PC-3 (cell line): ENCODE measurements at places on chromosomes 1 and 21. TPM values are rescaled to one million over a fixed set of nuclear protein-coding genes. Genes with fewer than 3 reads are reported as not detected.
A peak's percentile ranks its signal among the peaks of the same experiment; 100 is the strongest.

DNA sequence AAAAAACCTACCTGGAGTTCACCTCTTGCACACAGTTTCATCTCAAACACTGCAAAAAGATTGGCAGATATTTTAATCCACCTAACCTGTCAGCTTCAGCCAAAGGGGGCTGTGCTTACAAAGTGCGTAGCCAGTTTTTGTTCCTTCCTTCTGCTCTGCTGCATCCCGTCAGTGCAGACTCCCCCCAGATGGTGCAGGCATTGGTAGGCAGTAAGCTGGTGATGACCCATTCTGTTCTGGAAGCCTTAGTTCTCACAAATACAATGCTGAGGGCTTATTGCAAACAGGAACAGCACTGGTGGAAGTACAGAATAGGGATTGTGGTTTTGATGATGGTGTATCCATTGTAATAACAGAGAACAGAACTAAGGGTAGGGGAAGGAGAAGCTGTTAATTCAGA, 239.5 kb downstream of the RYR2 start:
- H3K36me3 ChIP-seq, result no peaks in the 10 kb centered on the region
- DNase-seq, result no peak
- H3K27me3 ChIP-seq, result no peaks in the 10 kb centered on the region
- H3K27ac ChIP-seq, result no peak overlapping the region
- H3K4me1 ChIP-seq, result no peaks in the 10 kb centered on the region

DNA sequence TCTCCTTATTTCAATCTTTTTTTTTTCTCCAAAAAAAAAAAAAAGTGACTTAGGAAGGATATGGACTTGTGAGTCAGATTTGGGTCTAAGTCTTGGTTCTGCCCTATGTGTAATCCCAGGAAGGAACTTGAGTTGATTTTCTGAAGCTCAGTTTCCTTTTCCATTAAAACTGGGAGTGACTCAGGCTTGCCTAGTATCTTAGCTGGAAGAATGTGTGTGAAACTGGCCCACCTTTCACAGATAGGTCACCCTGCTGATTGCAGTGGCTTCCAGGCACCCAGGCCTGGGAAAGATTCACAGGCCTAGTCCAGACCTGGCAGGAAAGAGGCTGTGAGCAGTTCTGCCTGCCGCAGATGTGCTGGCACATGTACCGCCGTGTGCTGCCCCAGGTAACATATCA, 218.3 kb upstream of the HOOK1 start:
- DNase-seq, result peak; percentile 85
- peaks cover 25% of the 10 kb centered on the region for H3K4me1 ChIP-seq
- no peaks in the 10 kb centered on the region for H3K27me3 ChIP-seq

DNA sequence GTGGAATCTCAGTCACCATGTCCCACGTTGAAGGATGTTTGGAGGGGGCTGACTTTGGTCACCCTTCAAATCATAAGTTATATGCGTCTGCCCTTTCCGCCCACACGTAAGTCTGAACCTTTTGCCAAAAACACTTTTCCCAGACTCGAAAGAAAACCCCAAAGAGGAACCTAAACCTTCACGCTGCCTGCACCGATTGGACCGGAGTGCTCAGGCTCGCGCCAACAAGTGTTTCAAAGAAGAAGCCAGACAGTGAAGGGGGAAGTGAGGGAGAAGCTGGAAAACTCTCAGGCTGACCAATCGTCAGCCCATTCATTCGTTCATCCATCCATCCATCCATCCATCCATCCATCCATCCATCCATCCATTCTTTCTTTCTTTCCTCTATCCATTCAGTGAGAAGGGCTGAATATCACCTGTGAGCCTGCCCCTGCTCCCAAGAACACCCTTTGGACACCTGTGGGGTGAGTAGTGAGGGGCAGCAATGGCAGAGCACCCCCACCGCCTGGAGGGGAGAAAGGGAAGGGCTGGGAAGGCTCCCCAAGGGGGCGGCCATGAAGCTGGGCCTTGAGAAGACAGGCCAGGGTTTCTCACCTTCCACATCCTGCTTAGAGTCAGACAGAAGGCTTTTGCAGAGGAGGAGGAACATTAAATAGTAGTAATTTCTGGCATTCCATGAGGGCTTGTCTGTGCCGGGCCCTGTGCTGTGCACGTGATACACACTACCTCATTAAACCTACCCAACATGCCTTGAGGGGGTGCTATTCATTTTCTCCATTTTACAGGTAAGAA, 27.1 kb upstream of the RUNX3 start:
- no peak overlapping the region for H3K27ac ChIP-seq
- DNase-seq, result no peak
- peaks cover 12% of the 10 kb centered on the region for H3K4me1 ChIP-seq

Gene ANGPTL3
- not detected in 2 replicates for total RNA-seq

GRCh38 chr1:226666164-226666506, 72.9 kb downstream of the ITPKB start:
- H3K36me3 ChIP-seq, result no peaks in the 10 kb centered on the region
- H3K4me3 ChIP-seq, result no peak overlapping the region
- no peak overlapping the region for H3K27ac ChIP-seq
- H3K4me1 ChIP-seq, result peaks cover 35% of the 10 kb centered on the region

Gene C1orf210
- 10.4 and 17.8 TPM in 2 replicates for total RNA-seq

DNA sequence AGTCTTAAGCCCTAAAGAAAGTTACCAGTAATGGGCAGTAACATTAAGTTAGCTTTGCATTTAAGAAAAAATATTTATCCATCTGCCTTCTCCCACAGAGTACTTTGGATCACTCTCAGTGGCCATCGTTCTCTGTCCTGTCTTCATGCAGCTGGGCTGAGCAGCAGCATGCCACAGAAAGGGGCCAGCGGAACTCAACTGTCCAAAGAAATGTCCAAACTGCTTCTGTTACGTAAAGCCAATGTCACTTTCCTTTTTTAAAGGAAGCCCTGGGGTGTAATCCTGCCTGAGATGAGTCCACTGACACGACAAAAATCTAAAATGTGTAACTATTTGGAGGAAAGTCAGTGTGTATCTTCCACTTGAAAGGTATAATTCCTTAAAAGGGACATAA, 291.6 kb downstream of the SMYD3 start:
- H3K4me3 ChIP-seq, result no peak overlapping the region
- H3K4me1 ChIP-seq, result peaks cover 18% of the 10 kb centered on the region
- no peaks in the 10 kb centered on the region for H3K36me3 ChIP-seq
- peak overlapping the region; percentile 56 for H3K27ac ChIP-seq
- DNase-seq, result no peak

DNA sequence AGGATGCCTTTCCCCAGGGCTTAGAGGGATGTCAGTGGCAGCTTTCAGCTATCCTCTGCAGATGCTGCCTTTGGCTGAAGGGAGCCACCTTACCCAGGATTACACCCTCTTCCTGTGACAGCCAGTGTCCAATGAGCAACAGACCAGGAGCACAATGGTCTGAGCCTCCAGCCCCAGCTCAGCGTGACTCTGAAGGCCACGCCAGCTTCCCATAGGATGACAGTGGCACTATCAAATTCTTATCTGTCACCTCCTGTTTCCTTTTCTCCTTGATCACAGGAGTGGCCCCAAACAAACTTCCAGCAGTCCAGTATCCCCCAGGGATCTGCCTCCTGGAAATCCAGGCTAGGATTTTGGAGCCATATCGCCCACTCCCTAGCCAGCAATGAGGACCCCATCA, 226.9 kb downstream of the SETD4 start:
- H3K4me1 ChIP-seq, result no peaks in the 10 kb centered on the region
- no peak overlapping the region for H3K4me3 ChIP-seq
- no peaks in the 10 kb centered on the region for H3K36me3 ChIP-seq
- no peak for DNase-seq
- H3K27ac ChIP-seq, result no peak overlapping the region

- peaks cover 23% of the 10 kb centered on the region for H3K4me1 ChIP-seq
- no peaks in the 10 kb centered on the region for H3K27me3 ChIP-seq
- no peak overlapping the region for H3K27ac ChIP-seq
- no peaks in the 10 kb centered on the region for H3K36me3 ChIP-seq
- no peak for DNase-seq
Observed at GRCh38 chr1:117608115-117608615, 2.3 kb downstream of the TENT5C start.

- no peak overlapping the region for H3K4me3 ChIP-seq
- no peak overlapping the region for H3K27ac ChIP-seq
- H3K4me1 ChIP-seq, result no peaks in the 10 kb centered on the region
- no peak for DNase-seq
- H3K36me3 ChIP-seq, result no peaks in the 10 kb centered on the region
- no peaks in the 10 kb centered on the region for H3K27me3 ChIP-seq
Observed at GRCh38 chr1:210978974-210979354, 155.0 kb downstream of the KCNH1 start.

GRCh38 chr1:92475029-92475428, 11.7 kb downstream of the GFI1 start:
- no peak for DNase-seq
- H3K36me3 ChIP-seq, result no peaks in the 10 kb centered on the region
- H3K27me3 ChIP-seq, result no peaks in the 10 kb centered on the region

- no peak for DNase-seq
- no peak overlapping the region for H3K4me3 ChIP-seq
- H3K36me3 ChIP-seq, result no peaks in the 10 kb centered on the region
- H3K27me3 ChIP-seq, result no peaks in the 10 kb centered on the region
- peaks cover 80% of the 10 kb centered on the region for H3K4me1 ChIP-seq
Observed at GRCh38 chr1:42964044-42964812, 5.6 kb upstream of the SLC2A1 start.

Gene CD101
- 0.17 and 0.36 TPM in 2 replicates for total RNA-seq

GRCh38 chr21:37009740-37010341, 3.3 kb downstream of the RIPPLY3 start:
- peak overlapping the region; percentile 76 for H3K4me3 ChIP-seq
- DNase-seq, result peak; percentile 93
- H3K27ac ChIP-seq, result no peak overlapping the region
- H3K4me1 ChIP-seq, result peaks cover 13% of the 10 kb centered on the region; the same call in 1 of the 2 replicates
- no peaks in the 10 kb centered on the region for H3K36me3 ChIP-seq

Gene FNDC5
- total RNA-seq, result 0.22 and 0.35 TPM in 2 replicates

Gene TMPRSS3
- total RNA-seq, result not detected in 2 replicates

- no peak for DNase-seq
- H3K4me1 ChIP-seq, result no peaks in the 10 kb centered on the region
- no peak overlapping the region for H3K4me3 ChIP-seq
- no peaks in the 10 kb centered on the region for H3K36me3 ChIP-seq
- peaks cover 19% of the 10 kb centered on the region for H3K27me3 ChIP-seq
Observed at GRCh38 chr1:103949779-103950178, 200.1 kb downstream of the AMY1C start.

GRCh38 chr1:61226791-61227567, 144.6 kb downstream of the NFIA start:
- no peak for DNase-seq
- no peak overlapping the region for H3K27ac ChIP-seq
- no peaks in the 10 kb centered on the region for H3K4me1 ChIP-seq
- no peaks in the 10 kb centered on the region for H3K36me3 ChIP-seq
- H3K27me3 ChIP-seq, result no peaks in the 10 kb centered on the region

DNA sequence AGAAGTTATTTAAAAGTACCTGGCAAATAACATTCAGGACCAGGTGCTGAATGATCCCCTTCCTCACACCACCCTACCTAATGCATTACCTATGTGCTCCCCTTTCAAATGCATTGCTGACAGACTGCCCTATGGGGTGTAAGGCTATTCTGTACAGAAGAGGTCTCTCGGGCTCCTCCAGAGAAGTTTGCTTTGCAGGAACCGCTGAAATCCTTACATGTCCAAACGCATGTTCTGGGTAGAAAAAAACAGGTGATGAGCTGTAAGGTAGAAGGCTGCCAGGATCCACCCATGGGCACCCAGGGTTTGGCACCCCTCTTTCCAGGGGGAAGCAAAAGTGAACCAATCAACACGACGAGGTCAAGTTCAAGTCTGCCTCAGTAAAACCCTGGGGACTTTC, 58.3 kb upstream of the TARBP1 start:
- no peaks in the 10 kb centered on the region for H3K27me3 ChIP-seq
- peaks cover 21% of the 10 kb centered on the region for H3K4me1 ChIP-seq
- H3K4me3 ChIP-seq, result no peak overlapping the region
- no peak for DNase-seq
- no peaks in the 10 kb centered on the region for H3K36me3 ChIP-seq

DNA sequence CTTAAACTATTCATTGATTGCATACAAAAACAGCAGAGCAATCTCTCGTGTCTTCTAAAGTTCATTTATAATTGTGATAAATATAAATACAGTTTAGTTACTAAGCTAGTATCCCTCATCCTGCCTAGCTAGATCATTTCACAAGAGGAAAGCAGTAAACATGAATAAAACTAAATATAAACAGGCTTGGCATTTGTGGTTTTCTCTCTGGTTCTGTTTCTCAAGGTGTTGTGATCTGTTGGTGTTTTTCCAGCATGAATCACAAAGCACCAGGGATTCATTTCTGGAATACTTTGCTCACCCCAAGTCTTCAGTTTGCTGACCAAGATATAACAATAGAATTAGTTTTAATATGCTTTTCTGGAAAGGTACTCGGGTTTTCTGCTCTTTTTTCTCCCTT, 32.7 kb upstream of the GLIS1 start:
- no peaks in the 10 kb centered on the region for H3K27me3 ChIP-seq
- H3K4me1 ChIP-seq, result no peaks in the 10 kb centered on the region
- no peak overlapping the region for H3K4me3 ChIP-seq
- H3K27ac ChIP-seq, result no peak overlapping the region

Gene BLACAT1
- 1.5 and 1.6 TPM in 2 replicates for total RNA-seq

DNA sequence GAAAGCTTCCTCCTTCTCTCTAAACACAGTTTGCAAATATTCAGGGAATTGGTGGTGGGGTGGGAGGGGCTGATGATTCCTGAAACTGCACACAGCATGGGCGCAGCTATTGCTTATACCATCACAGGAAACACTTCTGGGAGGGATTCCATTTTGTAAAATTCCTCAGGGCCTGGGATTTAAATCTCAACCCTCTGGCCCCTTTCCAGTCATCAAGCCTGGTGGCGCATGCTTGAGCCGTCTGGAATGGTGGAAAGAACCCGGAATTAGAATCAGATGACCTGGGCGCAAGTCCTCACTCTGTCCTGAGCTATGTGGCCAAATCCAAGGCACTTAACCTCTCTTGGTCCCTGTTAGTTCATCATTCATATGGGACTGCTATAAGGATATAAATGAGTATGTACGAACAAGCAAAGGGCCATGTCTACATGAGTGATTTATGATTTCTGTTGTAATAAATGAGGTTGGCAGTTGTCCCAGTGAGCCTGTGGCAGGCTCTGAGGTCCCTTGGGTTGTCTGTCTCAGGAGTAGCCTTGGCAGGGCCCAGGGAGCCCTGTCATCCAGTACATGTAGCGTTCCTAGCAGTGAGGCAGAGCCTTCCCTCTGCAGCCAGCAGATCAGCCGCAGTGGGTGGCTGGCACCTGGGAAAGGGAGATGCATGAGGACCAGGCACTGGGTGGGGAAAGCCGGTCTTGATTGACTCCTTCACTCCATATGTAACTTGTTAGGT, 72.0 kb downstream of the MAN1C1 start:
- no peak overlapping the region for H3K27ac ChIP-seq
- peak; percentile 22 for DNase-seq
- H3K27me3 ChIP-seq, result no peaks in the 10 kb centered on the region

DNA sequence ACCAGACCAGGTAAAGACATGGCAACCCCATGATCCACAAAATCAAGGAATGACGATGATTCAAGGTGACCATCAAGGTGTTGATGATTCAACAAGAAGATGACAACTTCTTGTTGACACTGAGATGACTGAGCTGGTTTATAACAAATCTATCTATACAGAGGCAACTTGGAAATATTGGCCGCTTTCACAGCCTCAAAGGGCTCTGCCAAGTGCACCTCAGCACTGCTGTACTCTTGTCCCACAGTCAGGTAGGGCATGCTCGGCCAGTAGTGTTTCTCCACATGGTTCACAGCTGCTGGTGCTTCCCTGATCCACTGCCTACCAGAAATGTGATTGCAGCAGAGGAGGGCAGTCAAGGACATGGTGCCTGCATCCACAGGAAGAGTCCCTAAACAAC, 125.2 kb upstream of the SYT6 start:
- H3K27ac ChIP-seq, result no peak overlapping the region
- peaks cover 35% of the 10 kb centered on the region for H3K27me3 ChIP-seq
- H3K36me3 ChIP-seq, result no peaks in the 10 kb centered on the region
- H3K4me3 ChIP-seq, result no peak overlapping the region

GRCh38 chr21:41241341-41241740, 73.4 kb downstream of the BACE2 start:
- H3K4me3 ChIP-seq, result no peak overlapping the region
- no peak overlapping the region for H3K27ac ChIP-seq
- H3K4me1 ChIP-seq, result no peaks in the 10 kb centered on the region
- no peak for DNase-seq
- H3K36me3 ChIP-seq, result peaks cover 16% of the 10 kb centered on the region
